Nephron progenitor cell (in vitro differentiated cells): ENCODE measurements at places on chromosomes 7 and 10.

- H3K36me3 ChIP-seq = no peaks in the 10 kb centered on the region
- DNase-seq = no peak
- H3K27ac ChIP-seq = no peak overlapping the region
- no peak overlapping the region for H3K4me3 ChIP-seq
- H3K27me3 ChIP-seq = peaks cover 4% of the 10 kb centered on the region
- H3K4me1 ChIP-seq = no peaks in the 10 kb centered on the region
Measured at GRCh38 chr7:147400925-147401324, 1189.6 kb upstream of the C7orf33 start.

DNA sequence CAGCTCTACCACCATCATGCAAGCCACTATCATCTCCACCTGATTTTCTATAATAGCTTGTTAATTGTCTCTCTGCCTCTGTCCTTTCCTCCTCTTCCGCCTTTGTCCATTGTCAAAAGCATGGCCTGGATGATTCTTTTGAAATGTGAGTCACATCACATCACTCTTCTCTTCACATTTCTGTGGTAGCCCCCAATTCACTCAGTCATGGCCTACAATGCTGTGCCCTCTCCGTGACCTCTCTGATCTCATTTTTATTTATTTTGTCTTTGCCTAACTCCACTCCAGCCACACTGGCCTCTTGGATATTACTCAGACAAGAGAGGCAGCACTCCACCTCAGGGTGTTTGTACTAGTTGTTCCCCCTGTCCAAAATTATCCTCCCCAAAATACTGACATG, 4.9 kb upstream of the ABCB4 start:
- no peaks in the 10 kb centered on the region for H3K36me3 ChIP-seq
- peaks cover 5% of the 10 kb centered on the region for H3K27me3 ChIP-seq
- no peak overlapping the region for H3K27ac ChIP-seq
- H3K4me1 ChIP-seq = peaks cover 6% of the 10 kb centered on the region

DNA sequence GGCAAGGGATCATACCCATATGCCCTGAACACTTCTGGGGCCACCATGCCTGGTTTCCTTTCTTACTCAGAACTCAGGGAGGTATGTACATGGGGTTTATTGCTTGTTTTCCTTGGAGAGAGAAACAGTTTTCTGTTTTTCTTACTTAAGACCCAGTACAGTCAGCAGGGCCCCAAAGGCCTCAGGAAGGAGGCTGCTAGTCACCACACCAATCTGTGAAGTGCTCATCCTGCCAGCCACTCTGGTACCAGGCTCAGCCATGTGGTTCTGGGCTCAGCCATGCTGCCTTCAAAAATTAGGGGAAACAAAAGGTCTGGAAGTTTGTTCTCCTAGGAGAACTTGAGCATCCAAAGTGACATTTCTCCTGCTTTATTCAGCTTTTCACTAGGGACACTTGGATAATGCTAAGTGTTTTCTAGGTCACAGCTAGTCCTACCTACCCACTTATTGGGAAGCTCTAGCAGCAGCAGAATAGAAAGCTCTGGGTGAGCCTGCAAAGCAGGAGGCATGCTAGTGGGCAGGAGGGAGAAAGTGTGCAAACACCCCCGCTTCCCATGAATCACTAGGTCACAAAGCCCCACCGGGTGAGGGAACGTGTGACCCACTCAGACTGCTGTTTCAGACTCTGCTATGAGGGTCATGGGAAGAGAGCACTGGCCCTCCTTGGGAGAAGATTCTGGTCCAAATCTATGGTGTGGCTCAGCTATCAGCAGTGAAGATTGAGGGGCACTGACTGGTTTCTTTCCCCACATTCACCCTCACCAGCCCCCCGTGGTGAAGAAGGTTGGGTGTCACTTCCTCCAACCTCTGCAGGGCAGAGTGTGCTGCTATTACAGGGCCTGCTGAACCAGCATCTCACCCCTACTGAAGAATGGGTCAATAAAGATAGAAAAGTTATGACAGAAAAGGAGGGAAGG, 23.9 kb downstream of the NUDCD3 start:
- no peak for DNase-seq
- H3K27me3 ChIP-seq = no peaks in the 10 kb centered on the region
- peaks cover 55% of the 10 kb centered on the region for H3K36me3 ChIP-seq
- H3K4me3 ChIP-seq = no peak overlapping the region
- no peak overlapping the region for H3K27ac ChIP-seq
- peaks cover 15% of the 10 kb centered on the region for H3K4me1 ChIP-seq

- peaks cover 83% of the 10 kb centered on the region for H3K4me1 ChIP-seq
- H3K27ac ChIP-seq = peak overlapping the region; percentile 71
- no peaks in the 10 kb centered on the region for H3K27me3 ChIP-seq
Measured at GRCh38 chr7:117871778-117872538, 1.3 kb downstream of the CTTNBP2 start.

GRCh38 chr7:1579481-1580421, 9.9 kb upstream of the PSMG3 start:
- peaks cover 10% of the 10 kb centered on the region for H3K4me1 ChIP-seq
- no peaks in the 10 kb centered on the region for H3K36me3 ChIP-seq
- no peak overlapping the region for H3K27ac ChIP-seq
- H3K4me3 ChIP-seq = no peak overlapping the region
- DNase-seq = peak; percentile 87

- DNase-seq = no peak
- H3K4me1 ChIP-seq = peaks cover 32% of the 10 kb centered on the region
- no peaks in the 10 kb centered on the region for H3K36me3 ChIP-seq
- H3K4me3 ChIP-seq = no peak overlapping the region
- H3K27ac ChIP-seq = no peak overlapping the region
- H3K27me3 ChIP-seq = peaks cover 13% of the 10 kb centered on the region
Measured at GRCh38 chr10:114681542-114681941, 23.5 kb upstream of the ABLIM1 start.

- H3K36me3 ChIP-seq = no peaks in the 10 kb centered on the region
- H3K4me3 ChIP-seq = no peak overlapping the region
- no peaks in the 10 kb centered on the region for H3K4me1 ChIP-seq
- no peak for DNase-seq
- H3K27ac ChIP-seq = no peak overlapping the region
- H3K27me3 ChIP-seq = no peaks in the 10 kb centered on the region
Measured at GRCh38 chr7:87100326-87100725, 40.9 kb upstream of the ELAPOR2 start.

DNA sequence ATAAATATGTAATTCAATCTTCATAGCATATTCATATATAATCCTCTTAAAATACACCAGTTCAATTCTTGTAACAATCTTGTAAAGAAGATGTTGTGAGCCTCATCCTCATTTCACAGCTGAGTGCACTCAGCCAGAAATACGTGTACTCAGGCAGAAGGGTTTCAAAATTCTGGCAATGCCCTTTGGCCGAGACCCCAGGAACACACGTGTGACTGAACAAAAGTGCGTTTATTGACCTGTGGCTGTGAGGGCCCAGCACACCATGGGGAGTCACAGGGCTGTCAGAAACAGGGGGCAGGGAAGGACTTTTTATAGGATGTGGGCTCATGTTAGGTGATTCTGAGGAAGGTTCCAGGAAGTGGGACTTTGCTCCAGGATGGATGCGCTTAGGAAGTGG, 21.5 kb downstream of the GIMAP8 start:
- H3K4me1 ChIP-seq = peaks cover 11% of the 10 kb centered on the region
- H3K36me3 ChIP-seq = no peaks in the 10 kb centered on the region
- H3K27ac ChIP-seq = no peak overlapping the region
- no peak overlapping the region for H3K4me3 ChIP-seq
- H3K27me3 ChIP-seq = no peaks in the 10 kb centered on the region

- no peak overlapping the region for H3K4me3 ChIP-seq
- peaks cover 12% of the 10 kb centered on the region for H3K4me1 ChIP-seq
- no peaks in the 10 kb centered on the region for H3K36me3 ChIP-seq
- peak overlapping the region; percentile 36 for H3K27ac ChIP-seq
- peaks cover 21% of the 10 kb centered on the region for H3K27me3 ChIP-seq
- DNase-seq = no peak
Measured at GRCh38 chr10:22723343-22723779, 9.0 kb upstream of the PIP4K2A start.

GRCh38 chr10:30967650-30968410, 63.8 kb downstream of the ZNF438 start:
- no peak overlapping the region for H3K4me3 ChIP-seq
- no peaks in the 10 kb centered on the region for H3K36me3 ChIP-seq
- no peaks in the 10 kb centered on the region for H3K27me3 ChIP-seq
- H3K27ac ChIP-seq = peak overlapping the region; percentile 63

GRCh38 chr7:116979430-116979829, 26.1 kb downstream of the ST7 start:
- peaks cover 5% of the 10 kb centered on the region for H3K36me3 ChIP-seq
- H3K4me1 ChIP-seq = no peaks in the 10 kb centered on the region
- H3K4me3 ChIP-seq = no peak overlapping the region
- peak overlapping the region; percentile 34 for H3K27ac ChIP-seq
- no peaks in the 10 kb centered on the region for H3K27me3 ChIP-seq

- no peak overlapping the region for H3K27ac ChIP-seq
- no peaks in the 10 kb centered on the region for H3K27me3 ChIP-seq
- peaks cover 13% of the 10 kb centered on the region for H3K4me1 ChIP-seq
- no peak overlapping the region for H3K4me3 ChIP-seq
- no peak for DNase-seq
- no peaks in the 10 kb centered on the region for H3K36me3 ChIP-seq
Measured at GRCh38 chr10:74307061-74307651, 156.1 kb downstream of the ADK start.

DNA sequence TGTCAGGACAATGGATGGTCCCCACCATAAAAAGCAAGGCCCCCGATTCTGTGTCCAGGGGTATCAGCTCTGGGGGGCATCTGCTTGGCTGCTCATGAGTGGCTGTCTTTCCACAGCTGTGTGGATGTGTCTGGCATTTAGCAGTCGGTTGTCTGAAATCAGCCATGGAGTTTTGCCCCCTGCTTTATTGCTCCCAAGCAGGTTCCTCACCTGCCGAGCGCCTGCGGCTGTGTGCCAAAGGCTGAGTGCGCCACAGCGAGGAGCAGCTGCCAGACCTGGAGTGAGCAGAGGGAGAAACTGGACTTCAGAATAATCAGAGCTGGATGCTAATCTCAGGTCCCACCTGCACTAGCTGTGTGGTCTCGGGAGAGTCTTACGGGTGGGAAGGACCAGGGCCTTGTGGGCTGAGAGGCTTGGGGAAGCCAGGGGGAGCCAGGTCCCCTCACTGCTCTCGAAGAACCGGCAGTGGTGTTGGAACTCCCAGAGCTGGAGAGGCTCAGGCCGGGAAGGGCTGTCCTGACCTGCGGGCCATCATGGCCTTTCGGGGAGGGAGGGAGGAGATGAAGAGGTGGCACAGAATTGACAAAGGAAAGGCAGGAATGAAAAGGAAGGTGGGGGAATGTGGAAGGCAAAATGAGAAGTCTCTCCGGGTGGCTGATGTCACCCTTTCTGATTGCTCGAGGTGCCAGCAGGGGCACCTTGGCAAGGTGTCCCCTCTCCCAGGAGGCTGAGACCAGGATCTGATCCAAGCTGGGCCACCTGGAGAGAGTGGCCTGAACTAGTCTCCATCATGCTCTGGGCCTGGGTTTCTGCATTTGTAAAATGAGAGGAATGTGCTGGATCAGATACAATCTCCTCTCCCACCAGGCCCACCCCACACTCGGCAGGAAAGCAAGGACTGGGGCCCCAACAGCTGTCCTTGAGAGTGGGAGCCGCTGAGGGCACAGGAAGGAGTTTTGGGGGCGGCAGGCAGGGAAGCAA, 30.2 kb upstream of the LEP start:
- peaks cover 25% of the 10 kb centered on the region for H3K27me3 ChIP-seq
- no peak for DNase-seq
- H3K4me1 ChIP-seq = peaks cover 23% of the 10 kb centered on the region
- no peak overlapping the region for H3K27ac ChIP-seq

DNA sequence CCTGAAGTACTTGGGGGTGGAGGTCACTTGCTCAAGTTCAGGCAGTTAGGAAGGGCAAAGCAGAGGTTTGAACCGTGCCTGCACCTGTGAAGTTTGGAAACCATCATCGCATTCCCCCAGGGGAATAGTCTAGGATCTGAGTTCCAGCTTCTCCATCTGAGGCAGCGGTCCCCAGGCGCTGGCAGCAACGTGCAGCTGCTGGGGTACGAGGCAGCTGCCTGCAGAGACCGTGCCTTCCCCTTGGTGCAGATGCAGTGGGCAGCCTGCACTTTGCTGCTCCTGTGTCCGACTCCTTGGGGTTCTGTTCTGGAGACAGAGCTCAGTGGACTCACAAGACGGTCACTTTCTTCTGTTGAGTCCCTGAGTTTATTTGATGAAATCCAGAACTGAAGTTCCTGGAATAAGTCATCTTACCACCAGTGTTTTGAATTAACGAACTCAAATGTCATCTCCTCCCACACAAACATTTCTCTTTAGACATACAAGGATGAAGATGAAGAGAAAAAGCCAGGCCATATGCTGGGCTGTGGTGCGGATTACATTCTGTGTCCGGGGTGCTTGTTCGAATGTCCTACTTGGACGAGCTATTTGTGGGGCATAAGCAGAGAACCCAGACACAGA, 19.9 kb upstream of the GIMAP8 start:
- no peaks in the 10 kb centered on the region for H3K36me3 ChIP-seq
- no peak for DNase-seq
- H3K27me3 ChIP-seq = peaks cover 23% of the 10 kb centered on the region
- H3K27ac ChIP-seq = no peak overlapping the region

- no peak overlapping the region for H3K27ac ChIP-seq
- no peak overlapping the region for H3K4me3 ChIP-seq
- no peaks in the 10 kb centered on the region for H3K36me3 ChIP-seq
- no peaks in the 10 kb centered on the region for H3K27me3 ChIP-seq
Measured at GRCh38 chr10:90583416-90583815, 274.4 kb downstream of the HTR7 start.
